Fibroblast of skin of right biceps (primary cell): ENCODE measurements at places on chromosomes 3 and 15.
A peak's percentile ranks its signal among the peaks of the same experiment; 100 is the strongest.

- no peak for DNase-seq
Measured at GRCh38 chr3:6540981-6541380, 319.9 kb upstream of the GRM7 start.

DNA sequence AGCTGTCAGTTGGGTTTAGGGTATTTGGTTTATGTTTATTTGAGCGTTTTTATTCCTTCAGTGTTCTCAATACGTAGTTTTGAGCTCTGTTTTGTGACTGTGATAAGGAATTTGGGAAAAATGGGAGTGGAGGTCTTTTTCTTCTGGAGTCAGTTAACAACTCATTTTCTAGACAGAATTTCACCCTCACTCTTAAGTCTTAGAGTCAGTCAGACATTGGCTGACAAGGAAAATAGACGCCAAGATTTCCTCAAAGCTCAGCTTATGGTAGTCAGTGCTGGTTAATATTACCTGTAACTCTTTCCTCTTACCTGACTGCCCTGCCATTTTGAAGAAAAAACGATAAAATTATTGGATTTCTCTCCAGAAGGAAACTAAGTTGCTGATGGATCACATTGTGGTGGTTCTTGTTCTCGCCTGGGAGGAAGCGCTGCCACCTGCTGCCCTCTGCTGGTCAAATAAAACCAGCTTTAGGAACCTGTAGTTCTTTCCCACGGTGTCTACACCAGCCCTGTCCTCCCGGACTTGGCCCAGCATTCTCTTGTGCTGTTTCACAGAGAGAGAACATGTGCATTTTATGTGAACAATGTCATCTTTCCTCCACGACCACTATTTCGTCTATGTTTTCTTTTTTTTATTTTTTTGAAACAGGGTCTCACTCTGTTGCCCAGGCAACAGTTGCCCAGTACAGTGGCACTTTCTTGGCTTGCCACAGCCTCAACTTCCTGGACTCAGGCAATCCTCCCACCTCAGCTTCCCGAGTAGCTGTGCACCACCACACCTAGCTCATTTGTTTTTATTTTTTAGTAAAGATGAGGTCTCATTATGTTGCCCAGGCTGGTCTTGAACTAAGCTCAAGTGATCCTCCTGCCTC is 41.4 kb upstream of the UMPS start:
- peak; percentile 69 for DNase-seq

GRCh38 chr3:27666272-27666671 is 55.9 kb downstream of the EOMES start:
- no peak for DNase-seq

DNA sequence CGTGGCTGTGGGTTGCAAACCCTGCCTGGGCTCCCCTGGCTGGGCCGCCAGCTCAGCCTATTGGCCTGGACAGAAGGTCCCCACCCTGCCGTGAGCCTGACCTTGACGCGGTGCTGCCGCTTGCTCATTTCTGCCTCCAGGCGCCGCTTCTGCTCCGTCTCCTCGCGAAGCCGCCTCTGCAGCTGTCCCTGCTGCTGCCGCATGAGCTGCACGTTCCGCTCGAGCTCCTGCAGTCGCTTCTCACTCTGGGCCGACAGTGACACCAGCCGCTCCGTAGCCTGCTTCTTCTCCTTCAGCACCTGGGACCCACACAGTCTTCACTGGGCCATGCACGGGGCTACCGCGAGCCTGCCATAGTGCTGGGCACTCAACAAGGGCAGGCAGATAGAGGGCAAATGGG is 21.7 kb downstream of the KIF7 start:
- no peak for DNase-seq

- no peak for DNase-seq
Measured at GRCh38 chr3:46145147-46145546, 63.0 kb downstream of the CCR1 start.

- DNase-seq: no peak
Measured at GRCh38 chr15:48505067-48505466, 140.4 kb downstream of the FBN1 start.
